ENCODE measurements at places on chromosomes 12 and 14. TPM values are rescaled to one million over a fixed set of nuclear protein-coding genes. Genes with fewer than 3 reads are reported as not detected.

The KCNH3 gene
- 3.1 TPM for total RNA-seq

The OR10G3 gene
- total RNA-seq: not detected

The FSCB gene
- not detected for total RNA-seq

The VDR gene
- total RNA-seq: 1.8 TPM

The ACSS3 gene
- not detected for total RNA-seq

The DTX1 gene
- total RNA-seq: 27.7 TPM

The SLC6A13 gene
- total RNA-seq: 0.26 TPM

The VPS33A gene
- total RNA-seq: 19.2 TPM

The ANKS1B gene
- total RNA-seq: 1.2 TPM

The RNASE8 gene
- total RNA-seq: not detected

The HCAR1 gene
- not detected for total RNA-seq

The GLIPR1L1 gene
- not detected for total RNA-seq

The ALDH1L2 gene
- 0.20 TPM for total RNA-seq

The PPM1A gene
- total RNA-seq: 111 TPM

The TSHR gene
- 0.50 TPM for total RNA-seq

The CMA1 gene
- not detected for total RNA-seq

The EML1 gene
- total RNA-seq: 0.27 TPM

The AQP5 gene
- total RNA-seq: not detected

The RD3L gene
- total RNA-seq: 0.86 TPM

The CPNE8 gene
- 4.8 TPM for total RNA-seq

The AHSA1 gene
- 58.8 TPM for total RNA-seq

The CMKLR1 gene
- not detected for total RNA-seq

The SIRT4 gene
- 1.4 TPM for total RNA-seq

The EMP1 gene
- total RNA-seq: 6.2 TPM

The CD4 gene
- total RNA-seq: 205 TPM

The IRAK3 gene
- 1.5 TPM for total RNA-seq

The RERG gene
- not detected for total RNA-seq

The TEX52 gene
- not detected for total RNA-seq

The RTL1 gene
- total RNA-seq: not detected

The KICS2 gene
- total RNA-seq: 19.7 TPM

Measured in T-helper 17 cell (primary cell).